Astrocyte of the hippocampus (primary cell): ENCODE measurements at places on chromosomes 13 and 19.

DNA sequence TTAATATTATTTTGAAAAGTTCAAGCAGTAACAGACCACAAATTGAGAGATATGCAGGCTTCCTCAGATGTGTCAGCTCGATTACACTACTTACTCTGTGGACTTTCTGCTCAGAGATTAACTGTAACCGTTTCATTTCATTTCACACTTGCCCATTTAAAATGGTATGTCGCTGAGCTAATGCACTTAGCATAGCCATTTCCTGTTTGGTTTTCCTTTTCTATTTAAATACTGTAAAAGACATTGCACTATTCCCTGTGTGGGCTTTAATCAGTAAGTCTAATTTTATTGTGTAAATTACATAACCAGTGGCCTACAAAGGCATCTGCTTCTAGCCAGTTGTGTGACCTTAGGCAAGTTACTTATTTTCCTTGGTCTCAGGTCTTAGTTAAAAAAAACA is 237.6 kb downstream of the LACC1 start:
- DNase-seq: peak; percentile 14

- no peak for DNase-seq
Observed at GRCh38 chr19:31439270-31439573, 90.0 kb upstream of the TSHZ3 start.

- DNase-seq: no peak
Observed at GRCh38 chr19:29851769-29852521, 40.2 kb downstream of the CCNE1 start.

DNA sequence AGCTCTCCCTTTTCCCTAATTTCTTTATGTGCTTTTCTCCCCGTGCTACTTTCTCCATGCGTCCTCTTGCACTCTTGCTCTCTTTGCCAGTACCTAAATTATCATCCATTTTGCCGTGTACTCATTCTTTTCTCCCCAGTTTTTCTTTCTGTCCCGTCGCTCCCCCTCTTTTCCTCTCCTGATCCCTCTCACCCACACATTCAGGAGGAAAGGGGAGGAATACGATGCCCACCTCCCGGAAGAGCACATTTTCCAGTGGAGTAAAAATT is 821 bp downstream of the ZNF616 start:
- DNase-seq: no peak
